ENCODE measurements at places on chromosomes 1 and 21.

DNA sequence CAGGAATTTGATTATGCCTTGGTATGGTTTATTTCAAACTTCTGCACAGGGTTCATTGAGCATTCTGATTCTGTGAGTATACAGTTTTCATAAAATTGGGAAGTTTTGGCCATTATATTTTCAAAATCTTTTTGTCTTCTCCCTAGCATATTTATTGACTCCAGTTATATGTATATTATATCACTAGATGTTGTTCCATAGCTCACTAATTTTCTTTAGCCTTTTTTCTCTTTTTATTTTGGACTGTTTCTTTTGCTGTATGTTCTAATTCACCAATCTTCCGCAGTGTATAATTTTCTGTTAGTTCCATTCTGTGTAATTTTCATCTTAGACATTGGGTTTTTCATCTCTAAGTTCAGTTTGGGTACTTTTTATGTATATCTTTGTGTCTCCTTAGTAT is 31.9 kb downstream of the ZMYM4 start:
- no peak overlapping the region for H3K27ac ChIP-seq
- no peak for DNase-seq
- H3K27me3 ChIP-seq, result no peaks in the 10 kb centered on the region
- no peaks in the 10 kb centered on the region for H3K36me3 ChIP-seq
- no peak overlapping the region for H3K4me3 ChIP-seq

DNA sequence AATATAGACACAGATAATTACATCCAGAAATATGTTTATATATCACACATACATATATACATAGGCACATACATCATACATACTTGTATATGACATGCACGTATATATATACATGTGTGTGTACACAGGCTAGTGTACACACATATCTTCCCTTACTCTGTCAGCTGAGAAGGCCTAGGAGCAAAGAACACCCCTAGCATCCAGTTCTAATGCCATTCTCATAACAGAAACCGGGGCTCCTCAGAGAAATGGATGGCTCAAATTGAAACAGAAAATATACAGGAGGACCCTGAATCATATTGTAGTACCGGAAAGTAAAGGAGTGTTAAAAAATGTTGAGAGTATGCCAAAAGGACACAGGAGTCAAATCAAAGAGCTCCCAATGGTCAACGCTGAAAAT is 19.7 kb upstream of the HYI start:
- no peak overlapping the region for H3K4me3 ChIP-seq
- H3K27ac ChIP-seq, result no peak overlapping the region
- H3K36me3 ChIP-seq, result no peaks in the 10 kb centered on the region
- no peaks in the 10 kb centered on the region for H3K4me1 ChIP-seq
- no peaks in the 10 kb centered on the region for H3K27me3 ChIP-seq

- no peak for DNase-seq
- H3K27me3 ChIP-seq, result no peaks in the 10 kb centered on the region
- no peaks in the 10 kb centered on the region for H3K4me1 ChIP-seq
- no peak overlapping the region for H3K4me3 ChIP-seq
Measured at GRCh38 chr1:221456918-221457317, 285.0 kb downstream of the DUSP10 start.

DNA sequence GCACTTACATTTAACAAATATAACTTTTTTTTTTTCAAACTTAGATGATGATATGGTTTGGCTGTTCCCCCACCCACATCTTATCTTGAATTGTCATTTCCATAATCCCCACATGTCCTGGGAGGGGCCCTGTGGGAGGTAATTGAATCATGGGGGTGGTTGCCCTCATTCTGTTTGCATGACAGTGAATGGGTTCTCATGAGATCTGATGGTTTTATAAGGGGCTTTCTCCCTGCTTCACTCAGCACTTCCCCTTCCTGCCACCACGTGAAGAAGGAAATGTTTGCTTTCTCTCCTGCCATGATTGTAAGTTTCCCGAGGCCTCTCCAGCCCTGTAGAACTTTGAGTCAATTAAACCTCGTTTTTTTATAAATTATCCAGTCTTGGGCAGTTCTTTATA is 432.6 kb downstream of the AMY1C start:
- H3K27me3 ChIP-seq, result no peaks in the 10 kb centered on the region
- no peak for DNase-seq
- H3K36me3 ChIP-seq, result no peaks in the 10 kb centered on the region
- no peaks in the 10 kb centered on the region for H3K4me1 ChIP-seq
- H3K27ac ChIP-seq, result no peak overlapping the region

DNA sequence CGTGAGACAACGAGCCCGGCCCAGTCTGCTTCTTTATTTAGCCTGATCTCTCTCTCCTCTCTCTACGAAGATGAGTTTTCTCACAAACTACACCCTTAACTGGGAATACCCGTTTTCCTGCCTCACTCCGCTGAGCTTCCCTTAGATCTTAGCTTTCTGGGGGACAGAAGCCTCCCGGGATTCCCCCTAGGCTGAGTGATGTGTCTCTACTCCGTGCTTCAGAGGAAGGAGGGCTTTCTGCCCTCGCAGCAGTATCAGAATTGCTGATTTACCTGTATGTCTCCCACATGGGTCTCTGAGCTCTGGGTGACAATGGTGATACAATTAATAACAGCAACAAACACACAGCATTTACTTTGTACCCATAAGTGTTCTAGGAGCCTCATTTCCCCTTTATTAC is 1.0 kb downstream of the ZBTB17 start:
- H3K4me1 ChIP-seq, result peaks cover 5% of the 10 kb centered on the region
- no peak for DNase-seq
- no peak overlapping the region for H3K27ac ChIP-seq
- peaks cover 10% of the 10 kb centered on the region for H3K36me3 ChIP-seq
- no peaks in the 10 kb centered on the region for H3K27me3 ChIP-seq
- H3K4me3 ChIP-seq, result no peak overlapping the region

- no peak overlapping the region for H3K27ac ChIP-seq
- no peaks in the 10 kb centered on the region for H3K27me3 ChIP-seq
- H3K4me1 ChIP-seq, result no peaks in the 10 kb centered on the region
- no peak for DNase-seq
- no peaks in the 10 kb centered on the region for H3K36me3 ChIP-seq
- H3K4me3 ChIP-seq, result no peak overlapping the region
Measured at GRCh38 chr1:5685446-5686040, 306.7 kb downstream of the NPHP4 start.

DNA sequence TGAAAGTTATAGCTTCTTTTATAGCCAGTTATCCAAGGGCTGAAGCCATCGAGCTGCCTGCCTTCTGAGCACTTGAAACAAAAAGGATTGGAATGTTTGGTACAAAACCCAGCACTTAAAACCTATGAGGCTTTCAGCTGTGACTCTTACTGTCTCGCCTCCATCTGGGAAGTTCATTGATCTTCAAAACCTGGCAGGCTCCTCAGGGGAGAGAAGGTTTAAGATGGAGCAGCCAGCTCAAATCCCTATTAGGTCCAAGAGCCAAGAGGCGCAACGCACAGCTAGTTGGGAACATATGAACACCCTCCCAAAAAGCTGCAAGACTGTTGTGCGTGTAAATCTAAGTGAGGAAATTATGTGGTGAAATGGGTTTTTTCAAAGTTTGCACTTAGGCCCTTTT is 33.4 kb downstream of the BACE2 start:
- no peaks in the 10 kb centered on the region for H3K4me1 ChIP-seq
- DNase-seq, result no peak
- no peaks in the 10 kb centered on the region for H3K36me3 ChIP-seq
- no peak overlapping the region for H3K4me3 ChIP-seq
- no peak overlapping the region for H3K27ac ChIP-seq

DNA sequence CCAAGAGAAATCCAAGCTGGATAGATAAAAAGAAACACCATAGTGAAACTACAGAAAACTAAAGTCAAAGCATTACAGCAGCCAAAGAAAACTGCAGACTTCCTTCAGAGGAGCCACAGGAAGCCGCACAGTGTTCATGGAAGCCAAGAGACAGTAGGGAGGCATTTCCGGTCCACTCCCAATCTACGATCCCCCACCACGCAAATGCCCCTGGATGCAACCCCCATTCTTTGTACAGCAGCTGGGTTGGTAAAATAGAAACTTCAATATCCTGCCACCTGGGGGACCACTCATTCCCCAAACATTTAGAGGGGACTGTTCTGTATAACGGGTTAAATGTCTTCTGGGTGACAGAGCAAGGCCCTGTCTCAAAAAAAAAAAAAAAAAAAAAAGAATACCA is 43.9 kb upstream of the TSPEAR start:
- H3K4me1 ChIP-seq, result no peaks in the 10 kb centered on the region
- no peak for DNase-seq
- no peak overlapping the region for H3K4me3 ChIP-seq
- no peaks in the 10 kb centered on the region for H3K36me3 ChIP-seq
- H3K27ac ChIP-seq, result no peak overlapping the region

- no peaks in the 10 kb centered on the region for H3K36me3 ChIP-seq
- DNase-seq, result no peak
- H3K4me1 ChIP-seq, result no peaks in the 10 kb centered on the region
- no peak overlapping the region for H3K4me3 ChIP-seq
- H3K27ac ChIP-seq, result no peak overlapping the region
Measured at GRCh38 chr1:219325368-219325742, 151.7 kb downstream of the LYPLAL1 start.

DNA sequence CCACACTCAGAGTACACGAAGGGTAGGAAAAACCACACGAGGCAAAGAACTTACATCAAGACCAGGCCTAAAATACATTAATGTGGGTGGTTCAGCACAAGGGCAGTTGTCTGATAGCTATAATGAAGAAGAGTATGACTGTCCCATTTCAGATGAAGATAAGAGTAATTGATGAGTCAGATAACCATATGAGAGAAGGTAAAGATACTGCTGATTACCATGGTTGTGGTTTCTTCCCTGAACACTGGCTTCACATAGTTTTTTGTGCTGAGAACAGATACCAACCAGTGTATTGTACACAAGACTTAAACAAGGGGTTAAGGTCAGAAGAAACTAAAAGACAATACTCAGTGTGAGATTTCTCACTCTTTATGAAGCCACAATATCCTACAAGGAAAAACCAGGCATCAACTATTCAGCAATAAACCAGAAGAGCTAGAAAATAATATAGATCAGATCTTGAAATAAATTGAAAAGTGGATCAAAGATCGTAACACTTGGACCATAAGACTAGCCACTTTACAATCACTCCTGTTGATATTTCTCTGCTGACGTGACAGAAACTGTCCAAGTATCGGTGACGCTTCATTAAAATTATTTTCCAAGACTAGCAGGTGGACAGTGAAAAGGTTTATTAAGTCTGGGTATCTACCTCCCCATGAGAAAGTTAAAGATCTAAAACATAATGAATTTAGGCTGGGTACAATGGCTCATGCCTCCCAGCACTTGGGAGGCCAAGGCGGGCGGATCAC is 28.6 kb downstream of the PUM1 start:
- no peak for DNase-seq
- peaks cover 65% of the 10 kb centered on the region for H3K4me1 ChIP-seq
- H3K4me3 ChIP-seq, result no peak overlapping the region

- H3K27ac ChIP-seq, result no peak within 1 kb of the TSS
- DNase-seq, result no peak
- no peaks in the 10 kb centered on the region for H3K36me3 ChIP-seq
- H3K27me3 ChIP-seq, result no peaks in the 10 kb centered on the region
Measured at GRCh38 chr1:108712606-108713150, at the start of gene FNDC7. TSS of gene FNDC7 (plus strand) at chr1:108712908. CDS start at chr1:108712934, 26 bp downstream.

DNA sequence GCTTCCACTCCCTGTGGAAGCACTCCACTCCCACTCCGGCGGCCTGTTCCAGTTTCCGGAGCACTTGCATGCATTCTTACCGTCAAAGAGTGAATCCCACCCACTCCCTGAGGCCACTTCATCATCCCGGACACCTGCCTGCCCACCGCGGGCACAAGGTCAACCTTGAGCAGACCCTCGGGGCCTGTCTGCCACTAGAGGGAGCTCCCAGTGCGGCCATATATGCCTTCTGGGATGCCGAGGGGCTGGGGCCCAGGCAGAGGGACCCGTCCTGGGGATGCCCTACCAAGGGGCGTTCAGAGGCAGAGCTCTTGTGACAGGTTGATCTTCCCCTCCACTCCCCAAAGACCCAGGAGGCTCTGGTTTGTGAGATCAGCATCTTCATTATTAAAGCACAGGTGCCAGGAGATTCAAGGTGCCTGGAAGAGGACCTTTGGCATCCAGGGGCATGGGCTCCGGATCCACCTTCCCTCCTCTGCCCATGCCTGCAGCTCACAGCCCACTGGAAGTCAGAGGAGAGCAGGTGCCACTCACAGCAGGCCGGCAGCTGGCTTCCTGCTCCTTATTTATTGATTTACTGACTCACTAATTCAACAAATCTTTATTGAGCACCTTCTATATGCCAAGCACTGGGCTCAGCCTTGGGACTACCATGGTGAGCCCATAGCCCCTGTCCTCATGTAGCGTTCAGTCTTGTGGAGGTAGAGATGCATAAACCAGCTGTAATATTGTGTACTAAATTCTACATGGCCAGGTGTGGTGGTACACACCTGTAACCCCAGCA is 47.3 kb downstream of the UBIAD1 start:
- no peaks in the 10 kb centered on the region for H3K36me3 ChIP-seq
- peaks cover 5% of the 10 kb centered on the region for H3K27me3 ChIP-seq
- H3K4me3 ChIP-seq, result no peak overlapping the region
- no peak overlapping the region for H3K27ac ChIP-seq
- no peaks in the 10 kb centered on the region for H3K4me1 ChIP-seq

GRCh38 chr1:192807211-192808162 is 1.4 kb upstream of the RGS2 start:
- no peaks in the 10 kb centered on the region for H3K27me3 ChIP-seq
- peak overlapping the region; percentile 88 for H3K27ac ChIP-seq
- no peak overlapping the region for H3K4me3 ChIP-seq
- H3K4me1 ChIP-seq, result peaks cover 35% of the 10 kb centered on the region
- no peak for DNase-seq

- H3K27me3 ChIP-seq, result no peaks in the 10 kb centered on the region
- no peak overlapping the region for H3K4me3 ChIP-seq
- no peaks in the 10 kb centered on the region for H3K36me3 ChIP-seq
Measured at GRCh38 chr21:17915976-17916375, 96.8 kb upstream of the C21orf91 start.

DNA sequence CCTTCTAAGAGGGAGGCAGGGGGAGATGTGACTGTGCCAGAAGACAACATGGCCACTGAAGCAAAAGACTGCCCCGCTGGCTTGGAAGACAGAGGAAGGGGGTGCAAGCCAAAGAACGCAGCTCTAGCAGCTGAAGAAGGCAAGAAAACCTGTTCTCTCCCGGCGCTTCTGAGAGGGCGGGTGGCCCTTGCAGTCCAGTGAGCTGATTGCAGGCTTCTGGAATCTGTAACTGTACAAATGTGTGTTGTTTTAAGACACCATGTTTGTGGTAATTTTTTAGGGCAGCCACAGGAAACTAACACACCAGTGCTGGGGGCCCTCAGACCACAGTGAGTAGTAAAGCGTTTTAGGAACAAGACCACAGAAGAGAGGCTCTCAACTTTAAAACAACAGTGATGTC is 47.0 kb downstream of the CD46 start:
- H3K4me1 ChIP-seq, result peaks cover 4% of the 10 kb centered on the region
- H3K27me3 ChIP-seq, result no peaks in the 10 kb centered on the region
- DNase-seq, result no peak
- peak overlapping the region; percentile 7 for H3K27ac ChIP-seq

GRCh38 chr1:46301808-46302640 is 1.4 kb downstream of the LRRC41 start:
- peak; percentile 62 for DNase-seq
- no peaks in the 10 kb centered on the region for H3K36me3 ChIP-seq
- peak overlapping the region; percentile 87 for H3K4me3 ChIP-seq

GRCh38 chr1:159468321-159468720 is 28.8 kb downstream of the OR10J1 start:
- no peaks in the 10 kb centered on the region for H3K4me1 ChIP-seq
- H3K36me3 ChIP-seq, result no peaks in the 10 kb centered on the region
- no peak overlapping the region for H3K27ac ChIP-seq
- DNase-seq, result no peak

GRCh38 chr1:116309090-116309870 is 63.8 kb upstream of the ATP1A1 start:
- no peaks in the 10 kb centered on the region for H3K4me1 ChIP-seq
- DNase-seq, result no peak
- no peak overlapping the region for H3K4me3 ChIP-seq
- H3K27me3 ChIP-seq, result no peaks in the 10 kb centered on the region
- H3K36me3 ChIP-seq, result no peaks in the 10 kb centered on the region
- H3K27ac ChIP-seq, result no peak overlapping the region
